ENCODE measurements at places on chromosomes 3 and 15. TPM values are rescaled to one million over a fixed set of nuclear protein-coding genes. Genes with fewer than 3 reads are reported as not detected.

The EXD1 gene
- not detected for total RNA-seq

DNA sequence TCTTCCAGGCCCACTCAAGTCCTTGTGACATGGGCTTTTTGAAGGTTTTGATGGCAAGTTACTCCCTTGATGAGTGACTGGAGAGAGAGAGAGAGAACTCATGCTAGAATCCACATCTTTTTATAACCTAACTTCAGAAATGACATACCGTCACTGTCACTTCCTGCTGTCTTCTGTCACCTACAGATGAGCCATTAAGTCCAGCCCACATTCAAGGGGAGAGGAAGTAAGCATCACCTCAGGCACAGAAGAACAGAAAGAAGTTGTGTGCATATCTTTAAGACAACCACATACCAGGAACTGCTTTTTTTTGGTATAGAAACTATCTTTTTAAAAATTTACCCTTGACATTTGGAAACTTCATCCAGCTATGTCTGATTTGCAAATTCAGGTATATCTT is 16.6 kb upstream of the TXNRD3 start:
- DNase-seq = no peak

The CAV3 gene
- total RNA-seq = 16.4 TPM

The GPR62 gene
- 0.20 TPM for total RNA-seq

The GRK7 gene
- 0.10 TPM for total RNA-seq

DNA sequence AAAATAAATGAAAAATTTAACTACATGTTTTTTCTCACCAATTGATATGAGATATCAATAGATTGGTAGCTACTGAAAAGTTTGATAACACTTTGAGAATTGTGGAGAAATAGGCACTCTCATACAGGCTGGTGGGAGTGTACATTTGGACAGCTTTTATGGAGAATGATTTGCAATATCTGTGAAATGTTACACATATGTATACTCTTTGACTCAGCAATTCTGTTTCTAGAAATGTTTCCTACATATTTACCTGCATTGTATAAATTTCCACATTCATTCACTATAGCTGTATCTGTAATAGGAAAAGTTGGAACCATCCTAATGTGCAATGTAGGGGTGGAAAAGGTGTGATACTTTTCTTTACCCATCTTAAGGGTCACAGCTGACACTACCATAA is 1.9 kb upstream of the KIF23 start:
- DNase-seq = no peak

DNA sequence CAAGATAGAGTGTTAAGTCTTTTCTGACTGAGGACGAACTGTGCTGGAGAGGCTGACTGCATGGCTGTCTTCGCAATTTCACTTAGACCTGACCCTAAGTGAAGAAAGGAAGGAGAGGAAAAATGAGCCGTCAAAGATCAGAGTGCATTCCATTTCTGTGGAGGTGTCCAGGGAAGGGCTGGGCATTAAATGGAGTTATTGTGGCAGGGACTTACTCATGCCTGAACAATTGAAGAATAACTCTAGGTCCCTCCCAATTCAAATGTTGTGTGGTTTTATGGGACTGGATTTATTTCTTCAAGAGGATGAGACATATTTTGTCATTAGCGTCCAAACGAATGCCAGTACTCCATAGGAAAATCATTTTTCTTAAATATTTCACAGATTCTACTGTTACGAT is 187.3 kb upstream of the CFAP20DC start:
- no peak for DNase-seq

DNA sequence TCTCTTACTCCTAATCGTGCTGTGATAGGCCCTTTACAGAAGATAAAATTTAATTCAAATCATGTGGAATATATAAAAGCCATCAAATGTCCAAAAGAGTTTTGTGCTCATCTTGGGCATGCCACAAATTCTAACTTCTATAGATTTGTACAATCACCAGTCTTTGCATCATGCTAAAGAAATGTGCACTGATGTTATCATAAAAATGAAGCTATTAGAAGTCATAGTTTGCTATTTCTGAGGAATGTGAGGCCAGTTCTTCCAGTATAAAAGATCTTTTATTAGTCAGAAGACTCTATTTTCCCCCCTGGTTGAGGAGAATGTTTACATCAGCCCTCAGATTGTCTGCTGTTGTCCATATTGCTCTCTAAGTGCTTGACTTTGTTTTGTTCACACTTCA is 2.1 kb upstream of the ANXA2 start:
- DNase-seq = peak; percentile 44

- DNase-seq = no peak
Observed at GRCh38 chr15:56082263-56082761, 88.9 kb upstream of the NEDD4 start.

- no peak for DNase-seq
Observed at GRCh38 chr3:58737644-58738043, 71.1 kb upstream of the FAM3D start.

DNA sequence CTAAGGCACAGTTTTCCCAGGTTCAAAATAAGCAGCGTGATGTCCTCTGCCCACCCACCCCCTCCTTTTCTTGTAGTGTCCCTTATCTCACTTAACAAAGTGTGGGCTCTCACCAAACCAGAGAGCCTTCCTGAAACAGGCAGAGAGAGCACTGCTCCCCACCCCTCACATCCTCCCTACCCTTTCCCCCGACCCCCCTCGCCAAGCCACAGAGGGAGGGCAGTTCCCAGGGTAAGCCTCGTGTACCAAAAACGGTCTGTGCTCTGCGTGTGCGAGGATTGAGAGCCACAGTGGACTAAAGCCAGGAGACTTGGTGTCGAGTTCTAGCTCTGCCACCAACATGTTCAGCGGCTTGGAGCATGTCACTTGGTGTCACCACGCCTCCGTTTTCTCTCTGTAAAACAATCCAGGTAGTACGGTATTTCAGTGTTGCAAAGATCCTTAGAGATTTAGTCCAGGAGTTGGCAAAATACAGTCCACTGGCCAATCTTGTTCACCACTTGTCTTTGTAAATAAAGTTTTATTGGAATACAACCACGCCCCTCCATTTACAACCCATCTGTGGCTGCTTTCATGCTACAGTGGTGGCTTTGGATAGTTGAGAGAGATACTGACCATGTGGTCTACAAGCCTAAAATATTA is 249.9 kb downstream of the OPA1 start:
- DNase-seq = no peak

DNA sequence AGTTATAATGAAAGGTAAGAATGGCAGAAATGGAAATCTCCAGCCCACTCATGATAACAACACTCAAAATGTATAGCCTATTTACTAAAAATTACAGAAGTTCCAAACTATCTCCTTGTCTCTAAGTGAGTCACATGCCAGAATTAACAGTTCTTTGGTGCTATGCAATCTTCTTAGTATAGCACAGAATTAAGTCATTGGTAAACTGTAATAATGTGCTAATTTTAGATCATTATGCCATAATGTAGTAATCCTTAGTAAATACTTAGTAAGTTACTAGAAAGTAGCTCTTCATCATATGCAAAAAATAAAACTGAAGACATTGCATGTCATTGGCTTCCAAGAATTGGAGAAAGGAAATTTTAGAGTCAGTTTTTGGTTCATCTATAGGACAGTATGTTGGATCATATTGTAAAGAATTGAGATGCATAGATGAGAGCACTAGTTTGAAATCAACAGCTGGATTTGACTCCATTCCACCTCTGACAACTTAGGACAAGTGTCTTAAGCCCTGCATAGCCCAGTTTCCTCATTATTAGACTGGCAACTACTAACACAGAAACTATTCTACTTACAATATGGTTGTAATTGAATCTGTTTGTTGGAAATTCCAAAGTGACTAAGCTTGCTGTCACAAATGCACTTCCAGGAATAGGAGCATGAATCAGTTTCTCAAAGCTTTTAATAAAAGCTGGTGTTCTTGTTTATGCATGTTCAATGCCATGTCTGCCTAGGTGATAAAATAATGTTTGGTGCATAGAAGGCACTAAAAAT is 40.1 kb upstream of the CD47 start:
- DNase-seq = peak; percentile 25

The PYGO1 gene
- total RNA-seq = 11.3 TPM

The NUDT16 gene
- total RNA-seq = 9.3 TPM

GRCh38 chr3:196440041-196440537 is 7.9 kb upstream of the UBXN7 start:
- no peak for DNase-seq

GRCh38 chr15:29736744-29737020 is 85.6 kb downstream of the TJP1 start:
- no peak for DNase-seq

GRCh38 chr3:159904455-159904854 is 84.2 kb upstream of the IL12A start:
- DNase-seq = no peak

DNA sequence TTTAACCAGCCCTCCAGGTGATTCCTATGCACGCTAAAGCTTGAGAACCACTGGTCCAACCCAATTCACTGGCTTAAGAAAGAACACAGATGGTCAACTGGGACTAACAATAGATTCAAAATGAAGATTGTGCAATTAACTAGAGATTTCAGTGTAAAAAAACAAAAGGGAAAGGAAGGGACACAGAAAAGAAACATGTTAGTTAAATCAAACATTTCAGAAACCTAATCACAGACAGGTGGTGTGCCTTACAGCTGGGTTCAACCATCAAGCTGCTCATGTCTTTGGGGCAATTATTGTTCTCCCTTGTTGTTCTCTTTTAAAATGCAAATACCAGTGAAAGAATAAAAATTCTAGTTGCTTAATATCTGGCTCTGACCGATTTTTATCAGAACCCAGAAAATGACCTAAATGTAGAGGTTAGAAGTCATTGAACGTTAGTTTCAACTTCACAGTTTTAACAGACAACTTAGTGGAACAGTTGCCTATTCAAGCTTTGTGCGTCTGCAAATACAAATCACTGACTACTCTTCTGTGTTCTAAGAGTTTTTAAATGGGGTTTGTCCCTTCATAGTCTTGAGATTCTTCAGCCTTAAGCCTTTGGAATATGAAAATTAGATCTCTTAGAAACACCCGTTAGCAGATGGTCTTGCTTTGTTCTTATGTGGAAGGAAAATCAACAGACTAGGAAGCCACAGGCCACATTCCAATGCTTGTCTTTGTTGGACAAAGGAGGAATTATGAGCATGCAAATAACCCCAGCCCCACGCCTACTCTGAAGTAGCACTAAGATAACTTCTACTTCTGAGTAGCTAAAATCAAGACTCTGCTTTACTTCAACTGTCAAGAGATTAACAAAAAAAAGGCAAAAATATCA is 223.4 kb downstream of the ATP8B4 start:
- peak; percentile 22 for DNase-seq

The ISLR gene
- 46.8 TPM for total RNA-seq

The BCHE gene
- 28.8 TPM for total RNA-seq

The FBXO22 gene
- 12.9 TPM for total RNA-seq

The LSAMP gene
- total RNA-seq = 7.9 TPM

The FAM3D gene
- total RNA-seq = 1.8 TPM

- DNase-seq = no peak
Observed at GRCh38 chr15:91116113-91117067, 16.3 kb downstream of the SV2B start.

DNA sequence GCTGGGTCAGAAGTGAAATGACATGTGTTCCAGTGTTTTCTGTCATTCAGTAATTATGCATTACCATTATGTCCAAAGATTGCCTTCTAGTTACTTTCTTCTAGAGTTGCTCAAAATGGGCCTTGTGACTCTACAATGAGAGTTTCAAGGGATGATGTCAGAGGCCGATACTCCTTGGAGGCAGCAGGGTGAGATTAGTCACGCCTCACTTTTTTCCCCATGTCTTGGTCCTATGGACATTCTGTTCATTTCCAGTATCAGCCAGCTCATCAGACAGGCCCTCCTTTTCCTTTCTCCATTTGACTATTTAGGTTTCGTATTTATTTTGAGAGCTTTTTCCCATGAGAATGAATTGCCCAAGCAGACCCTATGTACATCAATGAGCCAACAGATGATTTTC is 17.5 kb downstream of the VGLL3 start:
- no peak for DNase-seq

GRCh38 chr15:61517776-61518175 is 288.7 kb upstream of the RORA start:
- no peak for DNase-seq

DNA sequence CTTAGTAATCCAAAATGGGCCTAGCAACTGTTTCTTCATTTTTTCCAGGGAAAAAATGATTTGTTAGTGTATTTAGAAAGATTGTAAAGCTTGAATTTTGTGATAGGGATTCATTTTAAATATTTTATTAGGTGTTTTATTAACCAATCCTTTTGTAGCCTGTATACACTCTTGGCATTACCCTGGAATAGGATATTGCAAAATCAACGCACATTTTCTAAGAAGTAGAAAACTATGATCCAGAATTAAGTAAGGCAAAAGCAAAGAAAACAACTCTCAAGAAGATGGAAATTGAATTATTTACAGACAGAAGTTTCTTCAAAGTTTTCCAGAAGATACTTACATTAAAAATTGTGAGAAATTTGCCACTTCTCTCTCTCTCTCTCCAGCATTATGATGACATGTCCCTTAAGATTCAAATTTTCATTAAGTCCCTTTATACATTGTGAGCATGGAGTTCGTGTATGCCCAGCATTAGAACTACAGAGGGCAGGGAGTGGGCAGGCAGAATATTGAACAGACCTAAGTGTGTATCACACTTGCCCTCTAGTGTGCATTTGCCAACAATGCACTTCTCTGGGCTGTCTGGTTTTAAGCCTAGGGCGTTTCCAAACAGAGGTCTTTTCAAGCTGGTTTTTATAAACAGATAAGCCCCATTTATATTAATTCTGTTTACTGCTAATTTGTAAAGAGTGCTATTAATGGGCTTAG is 28.5 kb upstream of the CMSS1 start:
- no peak for DNase-seq

DNA sequence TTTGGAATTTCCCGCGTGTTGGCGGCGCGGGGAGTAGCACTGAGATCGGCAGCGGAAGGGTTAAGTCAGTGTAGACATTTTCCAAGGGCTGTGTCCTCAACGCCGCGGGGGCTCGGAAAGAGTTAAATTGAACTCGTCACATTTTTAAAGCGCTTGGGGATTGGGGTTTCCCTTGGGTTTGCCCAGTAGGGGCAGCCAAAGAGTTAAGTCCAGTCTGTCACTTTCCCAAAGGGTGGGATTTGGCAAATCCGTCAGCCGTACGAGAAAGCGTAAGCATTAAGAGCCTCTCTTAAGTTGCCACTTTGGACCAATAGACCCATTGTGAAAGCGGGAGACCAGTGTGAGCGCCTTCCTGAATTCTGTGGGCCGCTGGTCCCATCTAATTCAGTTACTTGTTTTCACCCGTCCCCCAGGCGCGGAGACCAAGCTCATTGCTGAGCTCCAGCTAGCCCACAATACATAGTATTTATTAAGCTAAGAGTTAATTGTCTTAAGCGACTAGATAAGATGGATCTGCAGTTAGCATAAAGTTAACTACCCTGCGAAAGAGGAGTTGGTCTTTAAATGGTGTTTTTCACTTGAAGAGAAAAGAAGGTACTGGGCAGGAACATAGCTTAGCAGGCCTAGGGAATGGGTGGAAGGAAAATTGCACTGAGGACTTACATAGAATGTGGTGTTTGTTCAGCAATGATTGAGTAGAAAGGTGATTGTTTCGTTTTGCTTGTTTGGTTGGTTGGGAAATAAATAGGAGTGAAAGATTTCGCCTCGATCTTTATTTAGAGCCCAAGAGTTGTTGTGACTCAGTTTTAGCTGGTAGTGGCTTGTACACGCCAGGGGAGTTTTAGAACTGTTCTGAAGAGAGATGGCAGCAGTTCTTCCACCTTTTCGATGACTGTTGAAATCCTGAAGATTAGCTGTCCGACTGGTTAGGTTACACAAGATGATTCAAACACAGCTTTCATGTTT is 932 bp downstream of the ARL8B start:
- DNase-seq = no peak

The ROPN1 gene
- 0.69 TPM for total RNA-seq
